Mesothelial cell of epicardium (in vitro differentiated cells): ENCODE measurements at places on chromosomes 6 and 20. TPM values are rescaled to one million over a fixed set of nuclear protein-coding genes. Genes with fewer than 3 reads are reported as not detected.
A peak's percentile ranks its signal among the peaks of the same experiment; 100 is the strongest.

DNA sequence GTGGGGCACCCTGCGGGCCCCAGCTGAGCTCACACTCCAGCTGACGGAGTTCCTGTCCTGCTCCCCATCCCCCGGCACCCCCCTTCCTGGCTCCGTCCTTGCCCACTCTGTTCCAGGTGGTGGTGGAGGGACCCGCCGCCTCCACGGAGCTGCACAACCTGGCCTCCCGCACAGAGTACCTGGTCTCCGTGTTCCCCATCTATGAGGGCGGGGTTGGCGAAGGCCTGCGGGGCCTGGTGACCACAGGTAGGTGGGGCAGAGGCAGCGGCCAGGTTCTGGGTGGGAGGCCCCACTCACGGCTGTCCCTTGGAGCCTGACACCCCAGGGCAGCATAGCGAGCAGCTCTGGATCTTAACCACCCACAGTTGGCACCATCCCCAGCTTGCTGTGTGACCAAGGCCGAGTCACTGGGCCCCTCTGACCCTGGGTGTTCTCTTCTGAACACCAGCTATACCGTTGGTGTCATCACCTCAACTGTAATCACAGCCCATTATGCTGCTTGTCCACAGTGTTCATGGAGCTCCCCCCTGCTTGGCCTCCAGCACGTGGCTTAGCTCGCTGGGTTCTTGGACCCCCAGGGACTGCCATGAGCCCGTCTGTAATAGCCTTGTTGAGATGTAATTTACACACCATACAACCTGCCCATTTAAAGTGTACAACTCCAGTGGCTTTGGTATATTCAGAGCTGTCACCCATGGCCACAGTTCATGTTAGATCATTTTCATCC, 17.4 kb downstream of the COL20A1 start:
- DNase-seq = no peak

- no peak for DNase-seq
These were observed 181.4 kb downstream of the GMPR start for GRCh38 chr6:16419636-16420336.

DNA sequence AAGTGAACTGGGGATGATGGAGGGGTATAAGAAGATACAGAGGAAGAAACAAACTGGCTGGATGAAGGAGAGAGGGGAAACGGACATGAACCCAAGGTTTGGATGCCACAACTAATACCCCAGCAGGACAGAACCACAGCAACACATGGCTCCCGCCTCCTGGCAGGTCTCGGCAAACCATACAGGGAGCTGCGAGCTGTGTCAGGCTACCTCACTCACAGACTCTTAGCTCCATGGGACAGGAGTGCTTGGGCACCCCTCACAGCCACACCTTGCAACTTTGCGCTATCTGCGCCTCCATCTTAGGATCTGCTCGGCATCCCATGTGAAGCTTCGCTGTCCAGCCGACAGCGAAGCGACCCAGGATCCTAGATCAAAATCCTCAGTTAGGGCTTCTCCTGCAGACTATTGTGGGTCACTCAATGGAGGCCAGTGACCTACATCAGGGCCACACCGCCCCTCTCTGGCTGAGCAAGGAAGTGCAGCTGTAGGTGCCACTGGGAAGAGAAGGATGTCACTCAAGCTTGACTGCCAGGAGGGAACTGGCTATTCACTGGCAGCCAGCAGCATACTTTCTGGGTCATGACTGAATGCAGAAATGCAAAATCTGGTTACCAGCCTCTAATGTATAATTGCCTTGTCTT, 174.4 kb upstream of the RIN2 start:
- peak; percentile 34 for DNase-seq

GRCh38 chr6:39273406-39273821, 40.8 kb downstream of the KCNK17 start:
- no peak for DNase-seq

- DNase-seq = peak; percentile 79
These were observed 51.2 kb upstream of the RNF182 start for GRCh38 chr6:13873288-13874190.

DNA sequence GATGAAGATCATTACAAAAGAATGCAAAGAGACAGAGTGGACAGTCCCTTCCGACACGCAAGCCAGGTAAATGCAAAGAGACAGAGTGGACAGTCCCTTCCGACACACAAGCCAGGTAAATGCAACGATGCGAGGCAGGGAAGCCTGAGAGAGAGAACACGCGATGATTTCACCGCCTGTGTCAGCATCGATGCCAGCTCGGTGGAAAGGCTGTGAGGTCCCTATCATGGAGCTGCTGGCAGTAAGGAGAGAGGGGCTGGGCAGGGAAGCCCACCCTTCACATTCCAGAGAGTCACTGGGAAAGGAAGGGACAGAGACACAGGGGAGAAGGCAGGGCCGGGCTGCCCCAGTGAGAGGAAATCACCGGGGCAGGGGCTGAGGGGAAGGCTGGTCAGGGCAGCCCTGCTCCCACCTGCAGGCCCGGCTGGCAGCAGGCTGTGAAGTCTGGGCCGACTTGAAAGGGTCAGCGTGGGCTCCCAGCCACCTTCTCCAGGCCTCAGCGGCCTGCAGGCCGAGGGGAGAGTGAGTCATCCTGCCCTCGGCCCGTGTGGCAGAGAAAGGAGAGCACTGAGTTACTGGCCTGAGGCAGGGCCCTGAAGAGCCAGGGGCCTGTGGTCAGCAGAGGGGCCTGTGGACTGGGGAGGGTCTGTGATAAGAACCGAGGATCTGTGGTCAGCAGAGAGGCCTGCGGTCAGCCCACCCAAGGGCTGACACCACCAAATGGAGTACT, 80.4 kb downstream of the DACT2 start:
- DNase-seq = no peak

- DNase-seq = no peak
These were observed 67.7 kb downstream of the ARHGAP18 start for GRCh38 chr6:129642322-129642721.

- DNase-seq = no peak
These were observed 453.4 kb upstream of the AGPAT4 start for GRCh38 chr6:161727083-161727833.

GRCh38 chr6:15264902-15265761, 19.3 kb downstream of the JARID2 start:
- DNase-seq = no peak

- DNase-seq = no peak
These were observed at the start of gene SYCP2 for GRCh38 chr20:59933296-59933848. Gene SYCP2 (minus strand): TSS chr20:59933637. CDS start chr20:59922413, 11,224 bp downstream.

DNA sequence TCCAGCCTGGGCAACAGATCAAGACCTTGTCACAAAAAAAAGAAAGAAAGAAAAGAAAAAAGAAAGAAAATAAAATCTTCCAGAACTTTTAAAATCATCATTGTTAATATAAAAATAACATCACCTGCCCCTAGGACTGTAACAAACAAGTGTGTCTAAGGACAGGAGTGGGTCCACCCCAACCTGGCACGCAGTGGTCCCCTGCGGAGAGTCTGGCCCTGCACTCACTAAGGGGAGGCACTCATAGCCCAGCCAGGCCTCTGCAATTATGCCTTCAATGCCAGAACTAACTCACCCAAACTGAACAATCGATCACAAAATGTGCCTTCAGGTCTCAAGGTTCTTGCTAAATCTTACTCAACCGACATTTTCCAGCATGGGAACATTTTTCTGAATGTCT, 4.8 kb downstream of the GMEB2 start:
- no peak for DNase-seq

- DNase-seq = no peak
These were observed 33.6 kb downstream of the GFOD1 start for GRCh38 chr6:13453771-13454251.

- DNase-seq = no peak
These were observed 100.0 kb downstream of the RWDD2A start for GRCh38 chr6:83292900-83293843.

DNA sequence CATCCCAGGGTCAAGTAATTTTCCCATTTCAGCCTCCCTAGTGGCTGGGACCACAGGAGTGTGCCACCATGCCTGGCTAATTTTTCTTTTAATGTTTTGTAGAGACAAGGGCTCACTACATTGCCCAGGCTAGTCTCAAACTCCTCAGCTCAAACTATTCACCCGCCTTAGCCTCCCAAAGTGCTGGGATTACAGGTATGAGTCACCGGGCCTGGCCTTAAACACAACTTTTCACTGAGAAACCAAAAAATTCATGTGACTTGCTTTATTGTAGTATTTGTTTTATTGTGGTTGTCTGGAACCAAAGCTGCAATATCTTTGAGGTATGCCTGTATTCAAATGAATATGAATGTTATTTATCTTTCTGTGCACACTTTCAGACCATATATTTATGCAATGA, 72.2 kb downstream of the RWDD2A start:
- no peak for DNase-seq

GRCh38 chr20:46375771-46376170, 30.6 kb downstream of the ELMO2 start:
- no peak for DNase-seq

DNA sequence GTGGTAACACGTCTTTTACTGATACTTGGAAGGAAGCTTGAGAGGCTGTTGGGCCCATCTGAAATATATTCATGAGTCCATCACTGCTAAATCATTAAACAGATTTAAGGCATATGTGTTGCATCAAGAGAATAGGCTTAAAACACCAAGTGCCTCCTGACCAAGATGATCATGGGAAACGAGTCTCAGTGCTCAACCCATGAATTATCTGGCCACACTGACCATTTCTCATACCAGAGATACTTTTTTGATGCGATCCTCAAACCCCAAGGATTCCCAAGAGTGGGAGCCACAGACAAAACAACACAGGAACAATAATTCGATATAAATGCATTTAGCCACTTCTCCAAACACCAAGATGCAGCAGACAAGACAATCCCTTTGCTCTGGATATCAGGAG, 17.2 kb downstream of the HEY2 start:
- no peak for DNase-seq

DNA sequence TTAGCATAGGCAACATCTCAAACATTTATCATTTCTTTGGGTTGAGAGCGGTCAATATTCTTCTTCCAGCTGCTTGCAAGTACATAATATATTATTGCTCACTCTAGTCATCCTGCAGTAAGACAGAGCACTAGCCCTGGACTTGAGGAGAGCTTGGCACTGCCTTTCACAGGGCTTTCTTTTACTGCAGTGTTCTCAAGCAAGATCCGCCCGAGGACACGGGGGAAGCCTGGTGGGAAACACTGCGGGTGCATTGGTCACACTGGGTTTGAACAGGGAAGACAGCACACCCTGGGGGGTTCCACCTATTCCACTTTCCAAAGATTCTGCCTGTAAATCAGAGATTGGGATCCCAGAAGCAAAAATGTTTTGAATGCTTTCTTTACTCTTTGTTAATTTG, 48.2 kb upstream of the QKI start:
- DNase-seq = no peak

DNA sequence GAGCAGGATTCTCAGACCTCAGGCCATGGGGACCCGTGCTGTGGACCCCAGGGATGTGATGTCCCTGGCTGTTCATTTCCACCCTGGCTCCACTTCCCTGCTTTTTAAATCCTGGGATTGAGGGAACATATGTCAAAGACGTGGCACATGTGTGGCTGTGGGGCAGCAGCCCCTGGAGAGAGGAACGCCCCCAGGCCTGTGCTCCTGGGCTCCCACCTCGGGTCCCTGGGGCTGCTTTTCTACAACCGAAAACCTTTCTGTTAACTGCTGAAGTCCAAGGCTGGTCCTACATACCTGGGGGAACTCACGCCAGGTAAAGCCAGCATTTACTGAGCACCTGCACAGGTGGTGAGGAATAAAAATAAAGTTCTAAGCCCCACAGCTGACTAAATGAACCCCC, 102.3 kb upstream of the FRMD1 start:
- no peak for DNase-seq

GRCh38 chr6:111746983-111747382, 126.3 kb downstream of the FYN start:
- no peak for DNase-seq

DNA sequence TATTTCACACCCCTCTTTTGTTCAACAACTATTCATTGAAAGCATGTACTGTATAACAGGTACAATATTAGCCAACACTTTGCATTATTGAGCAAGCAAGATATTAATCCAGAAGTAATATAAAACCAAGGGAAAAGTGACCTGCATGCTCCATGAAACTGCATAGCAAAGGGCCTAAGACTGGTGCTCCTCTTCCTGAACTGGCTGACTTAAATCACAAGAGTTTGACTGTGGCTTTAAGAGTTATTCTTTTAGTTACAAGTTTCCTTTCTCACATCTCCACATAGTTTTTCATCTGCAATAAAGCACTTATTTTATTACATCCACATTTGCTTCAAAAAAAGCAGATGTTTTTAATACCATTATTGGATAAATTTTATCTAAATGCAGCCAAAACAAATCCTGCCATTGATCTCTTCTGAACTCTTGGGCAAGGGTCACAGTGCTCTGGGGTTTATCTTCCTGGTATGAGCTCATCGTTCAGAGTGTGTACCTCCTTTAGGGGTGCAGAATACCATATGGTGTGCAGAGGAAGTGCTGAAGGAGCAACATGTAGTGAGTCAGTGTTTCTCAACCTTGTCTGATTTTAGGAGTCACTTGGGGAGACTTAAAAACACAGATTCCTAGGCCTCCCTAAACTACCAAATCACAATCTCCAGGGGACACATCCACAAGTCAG, 1225.9 kb upstream of the MAP3K7 start:
- no peak for DNase-seq

DNA sequence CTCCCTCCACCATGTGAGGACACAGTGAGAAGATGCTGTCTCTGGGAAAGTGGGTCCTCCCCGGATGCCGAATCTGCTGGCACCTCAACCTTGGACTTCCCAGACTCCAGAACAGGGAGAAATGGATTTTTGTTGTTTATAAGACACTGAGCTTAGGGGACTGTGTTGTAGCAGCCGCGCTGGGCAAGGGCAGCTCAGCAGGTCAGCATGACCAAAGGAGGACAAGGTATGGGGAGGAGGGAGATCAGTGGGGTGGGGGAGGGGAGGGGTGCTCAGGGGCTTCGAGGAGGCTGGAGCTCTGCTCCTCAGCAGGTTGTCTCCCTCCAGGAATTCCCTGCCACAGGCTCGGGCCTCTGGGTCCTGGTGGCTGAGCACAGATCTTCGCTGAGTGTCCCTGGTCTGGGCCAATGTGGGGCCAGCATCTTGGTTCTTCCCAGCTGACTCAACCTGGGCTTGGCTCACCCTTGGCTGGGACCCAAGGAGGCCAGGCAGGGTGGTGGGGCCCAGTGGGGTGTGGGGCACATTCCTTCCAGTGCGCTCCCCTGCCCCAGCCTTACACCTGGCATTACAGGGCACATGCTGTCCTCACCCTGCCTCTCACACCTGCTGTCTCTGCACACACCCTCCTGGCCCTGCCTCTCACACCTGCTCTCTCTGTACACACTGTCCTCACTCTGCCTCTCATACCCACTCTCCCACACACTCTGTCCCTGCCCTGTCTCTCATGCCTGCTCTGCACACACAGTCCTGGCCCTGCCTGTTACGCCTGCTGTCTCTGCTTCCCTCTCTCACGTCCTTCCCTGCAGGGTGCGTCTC, 107.3 kb downstream of the SYCP2 start:
- no peak for DNase-seq

- DNase-seq = no peak
These were observed 13.3 kb downstream of the GMPR start for GRCh38 chr6:16251706-16252105.

- no peak for DNase-seq
These were observed 157.8 kb downstream of the SLC22A3 start for GRCh38 chr6:160505970-160506369.

Gene PPIL6
- 2.9 to 4.8 TPM (median 4.8 TPM) in 3 replicates for total RNA-seq

Gene JPH2
- total RNA-seq = 3.4 to 4.2 TPM (median 3.5 TPM) in 3 replicates

Gene ZSCAN26
- 26.6 to 29.2 TPM (median 26.9 TPM) in 3 replicates for total RNA-seq

Gene BMP7
- total RNA-seq = 22.2 to 23.8 TPM (median 23.0 TPM) in 3 replicates

Gene GTF3C6
- 56.6 to 58.8 TPM (median 58.8 TPM) in 3 replicates for total RNA-seq

Gene C6orf52
- 3.1 to 4.6 TPM (median 3.8 TPM) in 3 replicates for total RNA-seq

Gene KIAA1755
- total RNA-seq = 3.3 to 4.4 TPM (median 3.6 TPM) in 3 replicates

Gene DNAH8
- 0.02 to 0.25 TPM in 2 of 3 replicates, not detected in the other for total RNA-seq

Gene TOX2
- 0.64 to 0.94 TPM (median 0.70 TPM) in 3 replicates for total RNA-seq

Gene NHLRC1
- total RNA-seq = 1.2 to 1.9 TPM (median 1.8 TPM) in 3 replicates

Gene VSX1
- total RNA-seq = not detected in 3 replicates

Gene UBE2C
- 48.1 to 50.2 TPM (median 48.3 TPM) in 3 replicates for total RNA-seq

Gene ATP9A
- 77.1 to 80.0 TPM (median 79.1 TPM) in 3 replicates for total RNA-seq
